ENCODE measurements at places on chromosomes 13 and 19. TPM values are rescaled to one million over a fixed set of nuclear protein-coding genes. Genes with fewer than 3 reads are reported as not detected.

The ZNF709 gene
- 1.9 TPM for total RNA-seq

The PPFIA3 gene
- total RNA-seq = 3.1 TPM

The INAFM1 gene
- 2.0 TPM for total RNA-seq

The ZNF546 gene
- 4.3 TPM for total RNA-seq

The FUT6 gene
- total RNA-seq = not detected

The KCNC3 gene
- total RNA-seq = not detected

The ZSCAN4 gene
- 0.22 TPM for total RNA-seq

The ODAD3 gene
- not detected for total RNA-seq

The SUGP1 gene
- total RNA-seq = 44.8 TPM

The UPK1A gene
- total RNA-seq = not detected

The CD177 gene
- total RNA-seq = not detected

The SIGLEC8 gene
- total RNA-seq = not detected

The HSD17B14 gene
- 27.8 TPM for total RNA-seq

The WDR88 gene
- not detected for total RNA-seq

The ZFR2 gene
- not detected for total RNA-seq

The SSC5D gene
- 24.2 TPM for total RNA-seq

The CPT1C gene
- 11.7 TPM for total RNA-seq

The C13orf42 gene
- total RNA-seq = not detected

The ZNF471 gene
- 1.7 TPM for total RNA-seq

The MRPL57 gene
- total RNA-seq = 19.3 TPM

The TBXA2R gene
- total RNA-seq = 5.6 TPM

The UBE2L5 gene
- not detected for total RNA-seq

The SRRM5 gene
- total RNA-seq = 0.22 TPM

The GRK1 gene
- under 0.01 TPM for total RNA-seq

The KLK1 gene
- not detected for total RNA-seq

The REXO1 gene
- total RNA-seq = 19.9 TPM

The SHISA2 gene
- total RNA-seq = 0.57 TPM

The PINLYP gene
- 2.4 TPM for total RNA-seq

The ZNF536 gene
- not detected for total RNA-seq
